ENCODE measurements at places on chromosomes 2 and 18.

- no peak for DNase-seq
Observed at GRCh38 chr2:201353116-201353515, 4.0 kb downstream of the FLACC1 start.

GRCh38 chr2:168528469-168528868, 72.4 kb downstream of the CERS6 start:
- DNase-seq: no peak

GRCh38 chr2:138504092-138504491, 2.5 kb downstream of the SPOPL start:
- no peak for DNase-seq

- DNase-seq: no peak
Observed at GRCh38 chr2:234305846-234306245, 191.0 kb downstream of the ARL4C start.

GRCh38 chr2:61759005-61759404, 94.9 kb downstream of the FAM161A start:
- no peak for DNase-seq

DNA sequence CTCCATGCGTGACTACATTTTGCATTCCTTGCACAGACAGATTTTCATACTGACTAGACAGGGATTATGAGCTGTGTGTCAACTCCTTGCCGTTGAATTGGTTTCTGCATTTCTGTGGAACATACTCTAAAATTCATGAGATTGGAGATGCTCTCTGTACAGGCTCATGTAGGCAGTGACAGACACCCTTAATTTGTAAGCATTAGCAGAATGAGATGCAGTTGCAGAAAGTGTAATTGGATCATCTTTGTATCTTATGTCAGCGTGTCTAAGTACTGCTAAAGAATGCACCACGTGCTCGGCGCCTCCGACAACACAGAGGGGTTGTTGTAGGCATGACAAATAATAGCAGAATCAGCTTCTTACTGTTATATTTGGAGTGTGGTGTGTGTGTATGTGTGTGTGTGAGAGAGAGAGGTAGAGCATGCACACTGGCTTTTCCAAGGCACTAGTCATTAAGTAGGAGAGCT, 212.4 kb downstream of the CMPK2 start:
- no peak for DNase-seq

GRCh38 chr18:51614967-51615571, 417.6 kb upstream of the MEX3C start:
- no peak for DNase-seq

GRCh38 chr18:75530566-75531211, 103.2 kb upstream of the SMIM21 start:
- DNase-seq: no peak

DNA sequence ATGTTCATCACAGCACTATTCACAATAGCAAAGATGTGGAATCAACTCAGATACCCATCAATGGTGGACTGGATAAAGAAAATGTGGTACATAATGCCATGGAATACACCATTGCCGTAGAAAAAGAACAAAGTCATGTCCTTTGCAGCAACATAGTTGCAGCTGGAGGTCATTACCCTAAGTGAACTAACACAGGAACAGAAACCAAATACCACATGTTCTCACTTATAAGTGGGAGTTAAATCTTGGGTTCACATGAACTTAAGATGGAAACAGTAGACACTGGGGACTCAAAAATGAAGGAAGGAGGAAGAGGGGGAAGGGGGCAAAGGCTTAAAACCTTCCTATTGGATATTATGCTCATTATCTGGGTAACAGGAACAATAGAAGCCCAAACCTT, 228.1 kb upstream of the RAB6C start:
- no peak for DNase-seq

- DNase-seq: no peak
Observed at GRCh38 chr18:54255141-54255540, 14.2 kb upstream of the POLI start.

- DNase-seq: no peak
Observed at GRCh38 chr2:47592381-47592780, 189.4 kb downstream of the MSH2 start.

DNA sequence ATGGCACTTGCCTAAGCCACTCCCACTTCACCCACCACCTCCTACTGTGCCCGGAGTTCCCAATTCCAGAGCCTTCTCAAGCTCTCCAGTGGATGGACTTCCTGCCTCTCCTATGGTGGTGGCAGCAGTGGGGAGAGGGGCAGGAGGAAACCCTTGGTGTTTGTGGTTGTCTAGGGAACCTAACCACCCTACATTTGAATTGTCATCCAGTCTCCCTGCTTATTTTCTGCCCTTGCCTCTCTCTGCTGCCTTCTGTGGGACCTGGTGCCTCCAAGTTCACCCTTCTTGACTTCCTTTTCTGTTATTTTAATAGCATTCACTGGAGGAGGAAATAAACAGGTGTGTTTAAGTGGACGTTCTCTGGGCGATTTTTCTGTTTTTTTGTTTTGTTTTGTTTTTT, 50.0 kb upstream of the HPCAL1 start:
- no peak for DNase-seq

GRCh38 chr18:41577529-41577928, 377.5 kb upstream of the PIK3C3 start:
- no peak for DNase-seq

DNA sequence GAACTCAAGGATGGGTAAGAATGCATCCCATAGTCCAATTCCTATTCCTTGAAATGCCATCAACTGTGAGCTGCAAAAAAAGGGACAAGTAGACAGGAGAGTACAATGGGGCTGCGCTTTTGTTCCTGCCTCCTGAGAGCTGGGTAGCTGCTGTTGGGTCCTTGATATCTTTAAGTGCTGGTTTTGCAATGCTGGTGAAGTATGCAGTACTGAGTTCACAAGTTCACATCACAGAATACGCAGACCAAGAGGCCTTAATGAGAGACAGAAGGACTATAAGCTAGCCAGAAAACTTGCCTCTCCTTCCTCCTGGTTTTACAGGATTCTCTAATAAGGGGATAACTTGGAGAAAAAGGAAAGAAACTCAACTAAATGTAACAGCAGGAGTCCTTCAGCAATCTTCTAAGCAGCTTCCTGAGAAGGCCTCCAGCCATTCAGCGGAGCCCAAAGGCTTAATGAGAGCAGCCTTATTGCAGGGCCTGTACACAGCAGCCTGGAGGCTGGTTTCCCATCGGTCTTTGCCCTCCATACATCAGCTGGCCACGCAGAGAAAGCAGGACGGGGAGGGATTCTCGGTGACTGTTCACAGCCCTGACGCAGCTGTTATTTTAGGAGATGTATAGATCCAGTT, 293.1 kb downstream of the CDCA7 start:
- no peak for DNase-seq

GRCh38 chr2:148953426-148953825, 78.4 kb downstream of the KIF5C start:
- no peak for DNase-seq

DNA sequence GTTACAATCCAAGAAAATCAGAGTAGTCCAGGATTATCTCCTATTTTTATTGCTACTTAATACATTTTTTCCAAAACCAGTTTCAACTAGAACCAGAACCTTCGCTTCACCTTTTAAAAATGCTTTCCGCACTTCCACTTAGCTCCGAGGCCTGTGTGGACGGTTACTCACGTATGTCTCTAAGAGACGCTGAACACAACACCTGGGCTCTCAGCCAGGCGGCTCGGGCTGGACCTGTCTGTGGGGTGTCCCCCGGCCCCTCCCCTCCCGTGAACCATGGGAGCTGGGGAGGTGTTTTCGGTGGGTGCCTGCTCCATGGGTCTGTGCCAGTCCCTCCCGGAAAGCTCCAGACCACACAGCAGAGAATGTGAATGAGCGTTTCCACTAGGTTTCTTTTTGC, 223.8 kb downstream of the GLI2 start:
- DNase-seq: no peak

- no peak for DNase-seq
Observed at GRCh38 chr2:26687328-26687727, 5.2 kb upstream of the KCNK3 start.

GRCh38 chr2:28630341-28630740, 121.3 kb upstream of the PPP1CB start:
- no peak for DNase-seq

- DNase-seq: no peak
Observed at GRCh38 chr2:11406267-11406957, 59.5 kb downstream of the E2F6 start.

DNA sequence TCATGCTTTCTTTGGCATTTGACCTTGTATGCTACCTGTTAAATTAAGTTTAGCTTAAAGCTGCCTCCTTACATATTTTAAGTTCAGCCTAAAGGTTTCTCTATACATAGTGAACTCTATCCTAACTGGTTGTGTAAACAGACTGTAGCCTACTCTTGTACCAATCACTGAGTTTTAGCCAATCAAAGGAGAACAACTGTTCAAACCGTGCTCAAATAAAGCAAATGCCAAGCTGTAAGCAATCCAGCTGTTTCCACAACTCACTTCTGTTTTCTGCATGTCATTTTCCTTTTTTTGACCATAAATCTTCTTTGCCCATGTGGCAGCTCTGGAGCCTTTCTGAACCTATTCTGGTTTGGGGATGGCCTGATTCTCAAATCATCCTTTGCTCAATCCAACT, 1603.8 kb upstream of the ACVR2A start:
- DNase-seq: no peak

- DNase-seq: no peak
Observed at GRCh38 chr2:224099861-224100643, 61.0 kb upstream of the SERPINE2 start.

GRCh38 chr2:231926761-231927565, 767 bp upstream of the NPPC start:
- DNase-seq: peak; percentile 35

DNA sequence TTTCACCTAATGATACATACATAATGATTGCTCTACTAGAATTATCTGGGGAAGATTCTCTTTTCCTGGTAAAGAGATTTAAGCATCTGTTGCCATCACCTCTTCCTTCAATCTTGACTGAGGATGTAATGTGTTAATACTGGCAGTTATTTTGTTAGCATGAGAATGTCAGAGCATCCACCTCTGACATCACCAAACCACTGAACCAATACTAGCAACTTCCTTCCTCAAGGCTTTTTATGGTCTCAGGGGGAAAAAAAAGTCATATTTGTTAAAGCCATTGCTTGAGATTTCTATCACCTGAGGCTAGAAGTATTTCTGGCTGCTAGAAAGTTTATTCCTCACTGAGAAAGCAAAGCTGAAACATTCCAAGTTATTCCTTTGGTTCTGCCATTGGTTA, 48.5 kb downstream of the DSEL start:
- no peak for DNase-seq

DNA sequence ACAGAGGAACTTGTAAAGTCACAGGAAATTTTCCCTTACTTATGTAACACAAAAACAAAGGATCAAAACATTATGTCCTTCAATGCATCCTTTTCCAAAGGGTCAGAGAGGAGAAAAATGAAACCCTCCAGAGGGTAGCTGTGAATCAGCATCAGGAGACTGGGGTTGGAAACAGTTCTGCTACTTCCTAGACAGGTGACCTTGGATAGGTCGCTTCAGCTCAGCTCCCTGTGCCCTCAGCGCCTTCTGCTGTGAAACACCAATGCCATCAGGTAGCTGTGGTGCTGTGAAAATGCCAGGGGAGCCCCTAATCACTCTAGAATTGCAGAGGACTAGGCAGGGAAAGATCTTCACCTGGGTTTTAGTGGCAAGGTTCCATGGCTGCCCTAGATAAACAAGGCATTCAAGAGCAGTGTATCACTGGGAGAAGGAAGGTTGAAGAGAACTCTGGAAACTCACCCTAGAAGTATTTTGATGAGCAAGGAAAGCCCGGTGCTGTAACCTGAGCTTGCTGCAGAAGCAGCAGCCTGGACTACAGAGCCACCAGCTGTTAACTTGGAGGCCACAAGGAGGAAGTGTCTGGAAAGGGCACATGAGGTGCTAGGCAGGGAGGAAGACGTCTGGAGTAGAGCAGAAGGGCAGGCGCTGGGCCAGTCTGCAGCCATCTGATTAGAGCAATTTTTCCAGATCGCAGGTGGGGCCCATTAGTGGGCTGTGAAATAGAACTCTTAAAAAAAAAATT, 100.7 kb upstream of the MCFD2 start:
- no peak for DNase-seq

DNA sequence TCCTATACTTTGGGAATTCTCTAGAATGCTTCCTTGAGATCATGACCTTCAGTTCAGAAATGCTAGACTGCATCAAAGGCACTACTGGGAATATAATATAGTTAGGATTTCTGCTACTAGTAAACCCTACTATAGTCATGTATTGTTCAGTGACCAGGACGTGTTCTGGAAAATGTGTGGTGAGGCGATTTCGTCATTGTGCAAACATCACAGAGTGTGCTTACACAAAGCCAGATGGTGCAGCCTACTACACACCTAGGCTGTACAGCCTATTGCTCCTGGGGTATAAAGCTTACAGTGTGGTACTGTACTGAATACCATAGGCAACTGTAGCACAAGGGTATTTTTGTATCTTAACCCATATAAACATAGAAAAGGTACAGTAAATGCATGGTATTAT, 13.0 kb downstream of the CXCR4 start:
- DNase-seq: no peak

GRCh38 chr2:58101500-58101899, 54.9 kb downstream of the VRK2 start:
- no peak for DNase-seq

DNA sequence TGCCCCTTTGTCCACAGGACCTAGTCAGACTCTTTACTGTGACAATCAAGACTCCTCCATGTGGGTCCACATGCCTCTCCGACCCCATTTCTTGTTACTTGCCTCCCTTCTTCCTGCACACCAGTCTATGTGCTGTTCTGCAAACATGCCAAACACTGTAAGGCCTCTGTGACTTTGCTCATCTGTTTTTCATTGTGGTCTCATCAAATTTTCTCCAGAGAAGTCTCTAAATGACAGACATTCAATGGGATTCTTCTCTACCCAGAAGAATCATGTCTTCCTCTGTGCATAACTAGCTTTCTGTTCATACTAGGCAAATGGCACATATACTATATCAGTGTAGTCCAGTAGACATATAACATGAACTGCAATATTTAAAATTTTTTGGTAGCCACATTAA, 43.0 kb upstream of the KCNE4 start:
- DNase-seq: no peak

- peak; percentile 56 for DNase-seq
Observed at GRCh38 chr2:96164459-96165184, 19.4 kb upstream of the DUSP2 start.

- no peak for DNase-seq
Observed at GRCh38 chr2:177464549-177464948, 72.0 kb downstream of the AGPS start.

- no peak for DNase-seq
Observed at GRCh38 chr2:120949957-120950590, 214.4 kb downstream of the GLI2 start.

- no peak for DNase-seq
Observed at GRCh38 chr2:154194909-154195643, 323.4 kb downstream of the GALNT13 start.
